G401 (cell line): ENCODE measurements at places on chromosomes 2 and 18. TPM values are rescaled to one million over a fixed set of nuclear protein-coding genes. Genes with fewer than 3 reads are reported as not detected.

DNA sequence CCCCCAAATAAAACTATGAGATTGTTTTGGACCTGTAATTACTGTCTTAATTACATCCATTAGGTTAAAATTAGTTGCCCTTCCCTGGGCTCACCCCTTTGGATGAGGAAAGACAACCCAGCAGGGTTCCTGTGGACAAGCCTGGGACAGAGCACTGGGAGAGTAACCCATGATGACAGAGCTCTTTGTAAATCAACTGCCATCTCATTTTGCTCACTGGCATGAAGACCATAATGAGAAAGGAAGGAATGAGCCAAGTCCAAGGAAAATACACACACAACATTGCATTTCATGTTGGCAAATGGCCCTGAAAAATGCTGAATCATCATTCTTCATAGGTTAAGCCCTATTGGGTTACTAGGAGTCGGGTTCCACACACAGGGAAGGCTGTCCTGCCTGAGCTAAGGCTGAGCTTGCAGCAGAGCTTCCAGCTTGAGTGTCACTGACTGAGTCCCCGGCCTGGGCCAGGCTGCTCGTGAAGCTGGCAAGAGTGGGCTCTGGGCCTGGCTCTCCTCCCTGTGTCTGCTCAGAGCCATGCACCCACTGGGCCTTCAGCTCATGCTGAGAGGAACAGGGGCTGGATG, 94.1 kb upstream of the ACAA2 start:
- no peak for DNase-seq

GRCh38 chr2:111919794-111920608, 21.6 kb downstream of the MERTK start:
- DNase-seq = no peak

GRCh38 chr18:50696929-50697328, 122.9 kb downstream of the MRO start:
- no peak for DNase-seq

- peak; percentile 72 for DNase-seq
Observed at GRCh38 chr2:25309402-25309801, 32.3 kb downstream of the DNMT3A start.

CTDP1 gene
- total RNA-seq = 37.1 and 39.7 TPM in 2 replicates

GRCh38 chr2:60519231-60519863, 34.1 kb downstream of the BCL11A start:
- no peak for DNase-seq

DNA sequence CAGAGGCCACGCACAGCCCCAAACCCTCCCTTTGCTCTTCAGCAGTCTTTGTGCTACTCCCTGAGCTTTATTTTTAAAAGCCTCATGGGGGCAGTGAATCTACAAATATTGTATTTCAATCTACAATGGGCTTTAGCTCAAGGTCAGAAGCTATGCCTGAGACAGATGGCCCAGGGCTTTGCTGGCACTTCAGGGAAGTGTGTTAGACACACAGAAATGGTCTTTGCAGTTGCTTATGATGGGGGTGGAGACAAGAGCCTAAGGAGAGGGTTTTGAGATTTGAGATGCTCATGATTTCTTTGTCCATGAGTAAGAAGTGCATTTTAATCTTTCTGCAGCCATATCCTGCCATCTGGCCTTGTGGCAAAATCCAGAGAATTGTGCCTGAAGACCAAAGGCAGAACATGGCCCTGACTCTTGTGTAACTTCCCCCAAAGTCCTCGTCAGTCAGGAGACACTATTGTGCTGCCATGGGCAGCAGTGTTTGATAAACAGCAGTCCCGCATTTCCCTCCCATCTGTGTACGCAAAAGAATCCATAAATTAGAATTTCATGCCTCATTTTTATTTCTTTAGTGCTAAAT, 92.6 kb downstream of the VAPA start:
- peak; percentile 8 for DNase-seq

STON1 gene
- total RNA-seq = 0.43 and 3.1 TPM in 2 replicates

DNA sequence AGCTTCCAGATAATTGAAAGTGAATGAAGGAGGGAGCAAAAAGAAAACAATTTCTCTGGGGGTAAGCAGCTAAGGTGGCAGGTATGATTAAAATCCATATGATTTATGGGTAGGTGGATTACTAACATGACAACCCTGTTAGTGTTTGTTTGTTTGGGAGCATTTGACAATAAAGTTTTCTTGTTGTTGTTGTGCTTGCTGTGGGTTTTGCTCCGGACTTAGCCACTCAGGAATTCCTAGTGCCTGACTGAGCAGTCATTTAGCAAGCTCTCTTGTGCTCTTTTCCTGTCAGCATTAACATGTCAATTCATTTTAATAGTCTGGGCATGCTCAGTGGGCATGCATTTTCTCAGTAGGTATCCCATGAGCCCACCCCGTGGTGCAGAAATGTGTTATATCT, 674.8 kb upstream of the ZEB2 start:
- DNase-seq = no peak

DNA sequence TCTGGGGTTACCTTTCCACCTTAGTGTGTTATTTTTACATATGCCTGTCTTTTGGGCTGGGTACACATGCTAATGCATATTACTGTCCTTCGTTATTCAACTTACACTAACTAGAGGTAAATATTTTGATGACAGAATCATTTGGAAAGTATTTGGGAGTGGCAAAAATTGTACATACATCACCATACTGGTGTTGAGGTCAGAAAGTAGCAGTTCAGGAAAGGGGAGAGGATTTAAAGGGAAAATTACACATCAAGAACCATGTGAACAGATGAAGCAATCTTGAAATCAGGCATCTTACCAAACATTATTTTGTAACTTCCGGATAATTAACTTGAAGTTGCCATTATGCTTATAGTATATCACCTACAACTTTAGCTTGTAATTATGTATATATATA, 379.7 kb downstream of the RND3 start:
- no peak for DNase-seq

AGXT gene
- total RNA-seq = not detected in 2 replicates

DNA sequence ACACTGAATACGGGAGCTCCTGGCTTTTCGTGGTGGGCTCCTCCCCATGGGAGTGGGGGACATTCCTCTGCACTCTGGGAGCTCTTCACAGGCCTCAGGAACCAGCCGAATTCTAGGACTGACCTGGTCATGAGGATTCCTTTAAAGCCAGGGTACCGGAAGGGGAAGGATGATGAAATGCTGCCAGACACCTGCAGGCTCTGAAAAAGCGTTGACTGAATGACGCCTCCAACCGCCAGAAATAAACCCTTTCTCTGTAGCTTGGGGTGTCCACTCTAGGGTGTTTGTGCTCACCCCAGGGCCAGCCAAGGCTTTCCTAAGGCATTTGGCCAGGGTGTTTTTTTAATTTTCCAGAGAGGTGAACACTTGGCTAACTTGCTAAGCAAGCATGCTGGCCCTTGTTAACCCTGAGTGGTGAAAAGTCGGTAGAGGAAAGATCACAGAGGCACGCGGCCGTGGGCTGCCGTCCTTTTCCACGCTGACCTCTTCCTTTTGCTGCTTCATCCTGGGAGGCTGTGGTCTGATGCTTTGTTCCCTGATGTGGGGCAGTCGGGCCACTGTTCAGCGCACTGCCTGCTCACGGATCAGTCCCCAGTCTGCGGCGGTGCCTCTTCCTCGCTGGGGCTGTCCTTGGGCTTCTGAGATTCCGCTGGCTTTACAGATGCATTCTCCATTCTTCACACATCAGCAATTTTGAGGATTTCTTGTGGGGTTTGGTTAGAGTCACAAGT, 32.0 kb downstream of the IMPA2 start:
- DNase-seq = no peak

DNA sequence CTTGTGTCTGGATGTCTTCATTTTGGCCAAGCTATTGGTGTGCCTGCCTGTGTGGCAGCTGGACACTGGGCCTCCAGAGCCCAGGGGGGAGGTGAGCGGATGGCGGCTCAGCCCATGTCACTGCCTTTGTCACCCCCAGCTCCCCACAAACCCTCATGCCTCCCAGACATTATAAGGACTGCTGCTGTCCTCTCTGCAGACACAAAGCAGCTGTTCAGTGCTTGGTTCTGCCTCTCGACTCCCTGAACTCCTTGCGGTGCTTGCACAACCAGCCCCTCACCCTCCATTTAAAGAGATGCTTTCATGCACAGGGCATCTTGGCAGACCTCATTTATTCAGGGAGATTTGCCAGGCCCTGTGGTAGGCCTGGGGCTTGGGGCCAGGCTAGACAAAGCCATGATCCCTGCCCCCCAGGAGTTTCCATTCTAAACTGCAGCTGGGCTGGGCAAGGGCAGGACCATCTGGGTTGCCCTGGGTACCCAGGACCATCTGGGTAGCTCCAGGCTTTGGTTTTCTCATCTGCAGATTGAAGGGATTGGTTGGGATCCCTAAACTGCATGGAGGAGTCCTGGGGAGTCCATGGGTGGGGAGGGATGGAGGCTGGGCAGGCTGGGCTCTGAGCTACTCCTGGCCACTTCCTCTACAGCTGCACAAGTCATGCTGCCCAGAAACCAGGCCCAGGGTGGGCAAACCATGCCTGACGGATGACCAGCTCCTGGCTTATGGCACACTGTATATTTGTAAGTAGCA, 168.5 kb downstream of the CELF4 start:
- DNase-seq = no peak

DNA sequence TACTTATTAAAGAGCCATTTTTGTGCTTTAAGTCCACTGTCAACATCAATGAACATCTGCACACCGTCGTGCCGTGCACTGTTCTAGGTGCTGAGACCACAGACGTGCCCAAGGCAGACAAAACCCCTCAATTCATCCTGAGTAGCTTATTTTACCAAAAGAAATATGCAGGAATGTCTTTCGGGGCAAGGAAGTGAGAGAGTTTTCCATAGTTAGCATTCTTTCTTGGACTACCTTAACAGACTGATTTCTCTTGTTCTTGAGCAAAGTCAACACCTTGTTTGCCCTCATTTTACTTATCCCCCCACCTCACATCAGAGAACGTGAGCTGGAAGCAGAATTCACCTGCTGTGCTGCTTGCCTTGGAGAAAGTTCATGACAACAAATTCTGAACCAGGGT, 69.3 kb downstream of the GATA6 start:
- DNase-seq = no peak

CAPN13 gene
- not detected in 2 replicates for total RNA-seq

DNA sequence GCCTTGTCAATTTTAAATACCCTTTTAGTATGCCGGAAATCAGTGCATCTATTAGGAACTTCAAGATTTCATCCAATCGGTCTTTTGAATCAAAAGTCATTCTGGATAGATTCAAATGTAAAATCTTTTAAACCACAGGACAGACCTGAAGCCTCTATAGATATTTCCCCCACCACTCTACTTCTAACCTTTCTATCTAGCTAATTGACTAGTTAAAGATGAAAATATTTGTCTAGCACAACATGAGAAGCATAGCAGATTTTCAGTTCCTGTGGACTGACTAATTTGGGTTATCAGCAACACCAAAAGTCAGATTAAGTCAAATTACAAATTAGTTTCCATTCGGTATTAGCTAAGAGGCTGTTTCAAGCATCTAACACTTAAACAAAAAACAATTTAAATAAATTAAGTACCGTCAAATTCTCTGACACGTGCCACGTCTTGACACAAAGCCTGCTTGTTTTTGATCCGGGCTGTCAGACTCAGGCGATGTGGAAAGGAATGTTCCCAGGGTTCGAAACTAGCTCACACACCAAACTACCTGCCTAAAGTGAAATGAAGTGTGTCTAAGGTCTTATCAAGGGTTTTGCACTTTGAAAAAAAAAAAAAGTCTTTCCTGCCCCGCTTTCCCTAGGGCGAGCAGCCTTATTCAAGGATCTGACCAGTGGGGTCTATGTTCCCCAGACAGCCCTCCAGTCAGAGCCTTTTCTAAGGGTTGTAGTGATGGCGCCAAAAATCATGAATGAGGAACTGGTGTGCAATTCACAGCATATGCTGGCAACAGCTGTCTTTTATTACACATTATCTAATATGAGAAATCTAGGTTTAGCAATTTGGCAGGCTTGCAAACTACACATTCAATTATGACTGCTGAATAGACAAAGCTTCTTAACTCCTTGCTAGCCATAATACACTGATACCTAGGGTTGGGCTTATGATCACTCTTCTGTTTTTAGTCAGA, 4.7 kb downstream of the CYTIP start:
- DNase-seq = no peak

- no peak for DNase-seq
Observed at GRCh38 chr2:112724591-112725525, 4.0 kb downstream of the NT5DC4 start.

FAM124B gene
- total RNA-seq = not detected in 2 replicates

- DNase-seq = peak; percentile 39
Observed at GRCh38 chr2:144330951-144331673, 188.8 kb downstream of the ZEB2 start.

DNA sequence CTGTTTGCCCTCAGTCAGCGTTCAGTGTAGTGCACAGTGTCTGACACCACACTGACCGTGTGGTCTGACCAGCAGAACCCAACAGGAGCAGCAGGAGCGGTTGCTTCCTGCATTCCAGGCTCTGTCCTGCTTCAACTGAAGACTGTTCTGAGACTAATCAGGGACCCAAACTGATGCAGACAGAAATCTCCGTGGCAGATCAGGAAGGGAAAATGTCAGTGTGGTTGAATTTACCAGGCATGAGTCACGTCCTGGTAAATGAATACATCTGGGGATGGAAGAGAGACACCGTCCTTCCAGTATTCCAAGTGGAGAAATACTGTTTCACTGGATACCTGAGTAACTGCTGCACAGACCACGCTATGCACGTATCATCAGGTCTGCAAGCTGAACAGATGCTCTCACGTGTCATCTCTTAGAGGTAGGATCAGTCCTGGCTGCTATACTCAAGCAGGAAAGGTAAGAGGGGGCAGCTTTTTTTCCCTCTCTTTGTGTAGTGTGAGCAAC, 223.6 kb upstream of the EPAS1 start:
- DNase-seq = no peak

DNA sequence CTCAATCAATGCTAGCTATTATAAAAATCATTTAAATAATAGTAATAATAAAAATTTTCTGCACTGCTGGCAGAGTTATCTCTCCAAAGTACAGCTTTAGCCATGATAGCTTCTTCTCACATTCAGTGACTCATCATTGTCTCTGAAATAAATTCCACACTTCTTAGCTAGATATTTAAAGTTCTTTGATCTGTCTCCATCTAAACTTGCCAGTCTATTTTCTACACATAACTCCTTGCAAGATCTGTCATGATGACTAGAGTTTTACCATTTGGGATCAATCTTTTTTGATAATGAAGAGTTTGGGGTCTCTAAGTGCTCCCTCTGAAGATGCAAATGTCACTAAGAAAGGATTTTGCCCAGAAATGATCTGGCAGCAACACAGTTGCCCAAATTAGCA, 155.4 kb upstream of the LHCGR start:
- no peak for DNase-seq

DNA sequence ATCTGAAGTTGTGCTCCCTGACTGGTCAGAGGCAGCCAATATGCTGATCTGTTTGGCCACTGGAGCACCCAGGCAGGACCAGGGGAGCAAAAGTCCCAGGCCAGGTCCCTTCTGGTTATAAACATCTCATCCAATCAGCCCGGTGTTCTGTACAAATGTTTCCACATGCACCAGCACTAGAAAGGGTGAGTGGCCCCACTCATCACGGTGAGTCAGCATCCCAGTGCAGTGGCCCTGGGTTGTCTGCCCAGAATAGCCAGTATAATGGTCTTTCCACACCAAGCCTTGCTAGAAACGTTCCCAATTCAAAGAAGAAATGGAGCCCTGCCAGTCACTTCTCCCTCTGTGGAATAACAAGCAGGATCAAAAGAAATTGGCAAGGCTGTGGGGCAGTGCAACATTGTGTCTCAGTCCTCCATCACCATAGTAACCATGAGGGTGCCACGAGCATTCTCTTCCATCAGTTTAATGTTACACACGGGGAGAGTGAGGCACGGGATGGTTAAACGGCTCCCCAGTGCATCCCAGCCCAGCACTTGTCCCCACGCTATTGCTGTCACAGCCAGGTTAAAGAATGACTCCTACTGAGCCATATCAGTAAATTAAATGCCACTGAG, 174.9 kb downstream of the SEPTIN10 start:
- DNase-seq = peak; percentile 49

TGIF1 gene
- 279 and 304 TPM in 2 replicates for total RNA-seq

- DNase-seq = no peak
Observed at GRCh38 chr18:7593218-7593819, 26.2 kb downstream of the PTPRM start.
